ENCODE measurements at places on chromosomes 6 and 20. TPM values are rescaled to one million over a fixed set of nuclear protein-coding genes. Genes with fewer than 3 reads are reported as not detected.
A peak's percentile ranks its signal among the peaks of the same experiment; 100 is the strongest.

DNA sequence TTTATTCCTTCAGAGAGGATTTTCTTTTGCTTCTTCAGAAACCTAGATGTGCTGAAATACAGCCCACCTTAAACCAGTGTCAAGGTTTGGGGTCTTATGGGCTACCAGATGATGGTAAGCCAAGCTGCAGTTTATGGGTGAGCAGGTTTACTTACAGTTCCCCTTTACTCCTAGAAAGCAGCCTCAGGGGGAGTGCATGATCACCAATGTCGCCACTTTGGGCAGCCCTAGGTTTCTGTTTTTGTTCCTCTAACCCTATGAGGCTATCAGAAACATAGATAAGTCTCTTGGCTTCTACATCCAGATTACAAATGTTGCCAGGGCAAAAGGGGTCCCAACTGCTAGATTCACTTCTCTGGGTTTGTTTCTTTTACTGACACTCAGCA is 67.2 kb downstream of the TRIM27 start:
- no peak for DNase-seq

DNA sequence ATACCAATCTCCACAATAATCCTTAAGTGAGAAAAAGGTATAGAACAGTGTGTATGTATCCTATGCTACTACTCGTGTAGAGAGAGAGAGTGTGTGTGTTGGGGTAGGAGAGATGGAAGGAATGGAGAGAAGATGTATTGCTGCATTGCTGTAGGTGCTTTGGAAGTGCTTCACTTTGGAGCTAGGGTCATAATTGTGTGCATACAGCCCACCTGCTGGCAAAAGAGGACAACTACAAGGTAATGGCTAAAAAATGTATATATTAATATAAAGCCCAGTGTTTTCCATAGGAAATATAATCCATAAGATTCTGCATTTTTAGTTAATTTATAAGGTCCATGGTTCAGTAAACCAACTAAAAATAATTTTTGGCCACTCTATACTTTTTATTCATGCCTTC is 36.1 kb downstream of the SERAC1 start:
- peak; percentile 63 for DNase-seq

DNA sequence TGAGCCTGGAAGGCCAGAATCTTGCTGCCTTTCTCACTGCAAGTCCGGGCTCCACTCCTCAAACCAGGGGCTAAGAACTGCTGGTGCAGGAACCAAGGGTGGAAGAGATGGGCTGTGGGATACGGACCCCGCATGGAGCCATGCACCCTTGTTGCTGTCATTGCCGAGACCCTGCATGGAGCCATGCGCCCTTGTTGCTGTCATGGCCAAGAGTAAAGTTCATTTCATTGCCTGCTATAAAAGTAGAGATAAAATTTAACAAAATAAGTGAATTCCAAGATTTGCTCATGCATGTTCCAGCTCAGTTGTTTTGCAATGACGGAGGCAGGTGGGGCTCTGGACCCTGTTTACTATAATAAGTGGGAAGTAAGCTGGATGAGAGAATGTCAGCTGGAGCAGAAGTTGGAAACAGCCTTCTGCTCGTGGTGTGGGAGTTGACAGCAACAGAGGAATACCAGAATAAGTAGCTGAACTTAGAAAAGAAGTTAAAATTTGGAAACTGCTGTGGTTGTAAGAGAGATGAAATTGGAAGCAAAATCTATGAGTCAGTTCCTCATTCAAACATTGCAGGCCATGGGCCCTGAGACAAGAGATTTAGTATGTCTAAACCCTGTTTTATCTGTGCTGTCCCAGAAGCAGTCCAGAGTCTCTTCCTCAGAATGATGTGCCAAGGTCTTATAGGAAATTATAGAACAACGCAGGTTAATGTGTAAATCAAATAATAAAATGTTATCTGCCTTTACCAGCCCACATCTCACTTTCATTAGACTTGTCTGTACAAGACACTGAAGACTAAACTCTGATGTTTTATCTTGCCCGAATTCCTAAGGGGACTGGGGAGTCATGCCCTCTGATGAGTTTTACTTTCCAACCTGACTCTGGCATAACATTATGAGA is 15.8 kb upstream of the THBS2 start:
- DNase-seq: no peak

DNA sequence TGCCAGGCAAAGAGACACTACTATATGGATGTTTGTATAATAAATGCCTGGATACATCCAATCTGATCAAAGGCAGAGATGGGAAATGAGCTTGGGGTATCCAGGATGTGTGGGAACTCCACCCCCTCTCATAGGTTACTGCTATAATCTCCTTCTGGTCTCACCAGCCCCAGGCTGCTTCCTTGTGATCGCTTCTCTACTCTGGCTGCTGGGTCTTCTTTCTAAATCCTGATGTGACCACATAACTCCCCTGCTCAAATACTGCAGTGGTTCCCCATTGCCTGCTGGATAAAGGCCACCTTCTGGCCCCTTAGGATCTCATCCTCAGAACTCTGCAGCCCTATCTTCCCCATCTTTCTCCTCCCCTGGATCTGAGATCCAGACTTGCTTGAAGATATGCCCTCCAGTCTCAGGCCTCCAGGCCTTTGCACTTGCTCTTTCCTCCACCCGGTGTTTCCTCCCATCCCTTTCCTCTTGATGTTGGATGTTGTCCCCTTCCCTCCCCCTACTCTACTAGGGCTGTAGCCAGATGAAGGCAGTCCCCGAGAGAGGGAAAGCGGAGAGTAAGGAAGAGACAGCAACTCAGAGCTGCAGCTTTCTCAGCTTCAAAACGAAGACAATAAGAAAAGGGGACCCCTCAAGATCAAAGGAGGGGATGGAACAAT is 828 bp upstream of the XKR7 start:
- no peak for DNase-seq

- no peak for DNase-seq
Measured at GRCh38 chr6:90169374-90169773, 127.3 kb downstream of the BACH2 start.

GRCh38 chr20:44810391-44811149 is at the start of gene RIMS4:
Gene RIMS4, minus strand, starts transcription at chr20:44810546. Its CDS starts 275 bp downstream, at chr20:44810271.
- DNase-seq: peak; percentile 27

DNA sequence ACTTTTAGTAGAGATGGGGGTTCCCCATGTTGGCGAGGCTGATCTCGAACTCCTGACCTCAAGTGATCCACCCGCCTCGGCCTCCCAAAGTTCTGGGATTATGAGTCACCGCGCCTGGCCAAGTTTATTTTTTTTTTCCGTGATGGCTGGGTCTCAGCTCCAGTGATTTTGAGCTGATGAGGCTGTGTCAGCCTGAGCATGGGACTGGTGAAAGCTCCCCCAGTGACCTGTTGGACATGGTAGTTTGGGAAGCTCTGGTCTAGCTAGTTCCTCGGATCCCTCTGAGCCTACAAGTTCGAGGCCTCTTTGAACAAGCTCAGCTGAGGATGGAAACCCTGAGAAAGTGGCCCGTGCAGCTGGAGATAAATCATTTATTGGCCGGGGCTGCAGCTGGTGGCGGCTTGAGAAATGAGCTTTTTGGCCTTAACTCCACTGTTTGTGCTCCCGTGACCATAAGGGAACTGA is 126.8 kb downstream of the SNX5 start:
- no peak for DNase-seq

Gene APOBEC2
- not detected for total RNA-seq

Gene PGM3
- total RNA-seq: 80.2 TPM

Gene CST5
- total RNA-seq: not detected

Measured in dermis blood vessel endothelial cell (primary cell).